ENCODE measurements at places on chromosomes 3 and 15. TPM values are rescaled to one million over a fixed set of nuclear protein-coding genes. Genes with fewer than 3 reads are reported as not detected.
A peak's percentile ranks its signal among the peaks of the same experiment; 100 is the strongest.

Gene SPTSSB
- total RNA-seq: not detected

Gene FEZF2
- total RNA-seq: not detected

Gene PPIP5K1
- total RNA-seq: 33.0 TPM

Gene SI
- not detected for total RNA-seq

GRCh38 chr3:185648396-185648795 is 62.3 kb downstream of the SENP2 start:
- no peak for DNase-seq
- no peaks in the 10 kb centered on the region for H3K36me3 ChIP-seq
- H3K4me1 ChIP-seq: no peaks in the 10 kb centered on the region
- no peak overlapping the region for H3K4me3 ChIP-seq

DNA sequence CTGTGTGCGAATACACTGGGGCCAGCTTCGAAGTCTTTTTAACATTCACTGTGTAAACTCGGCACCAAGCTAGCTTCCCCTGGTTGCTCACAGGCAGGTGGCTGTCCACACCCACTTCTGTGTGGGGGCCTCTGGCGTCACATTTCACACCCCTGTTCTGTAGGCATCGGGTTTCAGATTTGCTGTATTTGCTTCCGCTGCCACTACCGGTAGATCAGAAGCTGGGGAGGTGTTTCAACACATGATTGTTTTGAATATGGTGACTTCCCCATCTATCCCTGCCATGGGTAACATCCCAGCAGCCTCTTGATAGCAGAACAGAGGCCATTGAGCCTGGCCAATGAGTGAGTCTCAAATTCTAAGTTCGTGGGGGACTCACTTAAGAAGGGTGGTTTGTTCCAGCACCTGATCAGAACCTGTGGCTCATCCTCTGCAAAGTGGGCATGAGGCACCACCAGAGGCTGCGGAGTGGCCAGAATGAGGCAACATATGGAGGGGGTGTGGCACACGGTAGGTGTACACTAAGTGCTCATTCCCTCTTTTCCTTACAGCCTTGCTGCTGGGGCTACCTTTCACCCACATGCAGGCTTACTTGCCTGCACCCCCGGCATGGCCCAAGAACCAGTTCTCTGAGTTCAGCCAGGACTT is 61.5 kb downstream of the IQSEC1 start:
- peak overlapping the region; percentile 100 for H3K27ac ChIP-seq
- H3K4me3 ChIP-seq: peak overlapping the region; percentile 78
- H3K27me3 ChIP-seq: no peaks in the 10 kb centered on the region
- peaks cover 51% of the 10 kb centered on the region for H3K36me3 ChIP-seq

GRCh38 chr3:190694335-190695001 is 168.0 kb downstream of the GMNC start:
- no peak overlapping the region for H3K27ac ChIP-seq
- peaks cover 13% of the 10 kb centered on the region for H3K27me3 ChIP-seq
- no peaks in the 10 kb centered on the region for H3K36me3 ChIP-seq
- no peak for DNase-seq

- no peak overlapping the region for H3K4me3 ChIP-seq
- DNase-seq: no peak
- no peaks in the 10 kb centered on the region for H3K36me3 ChIP-seq
- H3K4me1 ChIP-seq: no peaks in the 10 kb centered on the region
- peaks cover 36% of the 10 kb centered on the region for H3K27me3 ChIP-seq
These were observed 36.1 kb upstream of the HRH1 start for GRCh38 chr3:11118181-11118682.

- no peaks in the 10 kb centered on the region for H3K4me1 ChIP-seq
- no peak for DNase-seq
- peaks cover 5% of the 10 kb centered on the region for H3K27me3 ChIP-seq
- no peak overlapping the region for H3K27ac ChIP-seq
- H3K36me3 ChIP-seq: no peaks in the 10 kb centered on the region
These were observed 10.0 kb upstream of the TGM5 start for GRCh38 chr15:43276563-43277200.

DNA sequence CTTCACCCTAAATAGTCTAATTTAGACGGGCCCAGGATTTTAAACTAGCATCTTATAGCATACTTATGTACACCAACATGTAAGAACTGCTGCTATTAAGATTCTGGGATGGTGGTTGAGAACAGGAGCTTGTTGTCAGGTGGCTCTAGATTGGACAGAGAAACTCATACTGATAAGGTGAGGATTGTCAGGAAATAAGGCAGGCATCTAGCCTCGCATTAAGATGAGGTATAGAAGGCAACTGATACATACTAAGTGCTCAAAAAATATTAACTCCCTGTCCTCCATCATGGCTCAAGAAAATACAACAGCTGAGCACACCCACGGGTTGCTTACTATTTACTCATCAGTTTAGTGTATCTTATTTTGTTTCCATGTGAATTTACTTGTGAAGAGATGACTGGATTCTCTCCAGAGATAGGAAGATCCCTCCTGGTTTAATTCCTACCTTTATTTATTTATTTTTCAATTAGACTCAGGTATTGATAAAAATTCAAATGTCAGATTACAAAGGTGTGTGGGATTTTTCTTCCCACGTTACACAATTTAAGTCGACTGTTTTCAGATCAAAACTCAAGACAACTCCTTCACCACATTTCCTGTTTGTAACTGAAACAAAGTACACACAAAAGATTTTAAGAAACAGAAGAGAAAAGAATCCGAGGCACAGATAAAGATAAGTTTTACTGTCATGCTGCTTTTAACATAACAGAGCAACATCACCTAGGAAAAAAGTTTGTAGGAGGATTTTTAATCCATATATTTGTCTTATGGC is at the start of gene TRAT1:
Gene TRAT1 (plus strand): TSS at position 664 of the 775 bp plus-strand sequence. CDS start 142 bp downstream, outside the sequence.
- peak within 1 kb of the TSS; percentile 82 for H3K4me3 ChIP-seq
- H3K36me3 ChIP-seq: peaks cover 43% of the 10 kb centered on the region
- no peak for DNase-seq

GRCh38 chr15:75350601-75351361 is 3.9 kb downstream of the NEIL1 start:
- H3K36me3 ChIP-seq: peaks cover 65% of the 10 kb centered on the region
- peaks cover 39% of the 10 kb centered on the region for H3K4me1 ChIP-seq
- DNase-seq: no peak
- no peak overlapping the region for H3K4me3 ChIP-seq
- H3K27ac ChIP-seq: peak overlapping the region; percentile 99
- peaks cover 19% of the 10 kb centered on the region for H3K27me3 ChIP-seq
